Activated CD4-positive, CD25-positive, alpha-beta regulatory T cell treated with anti-CD3 and anti-CD28 coated beads, Interleukin-2, amount 50 U/mL, for 24 hours (primary cell): ENCODE measurements at places on chromosomes 2 and 18.

DNA sequence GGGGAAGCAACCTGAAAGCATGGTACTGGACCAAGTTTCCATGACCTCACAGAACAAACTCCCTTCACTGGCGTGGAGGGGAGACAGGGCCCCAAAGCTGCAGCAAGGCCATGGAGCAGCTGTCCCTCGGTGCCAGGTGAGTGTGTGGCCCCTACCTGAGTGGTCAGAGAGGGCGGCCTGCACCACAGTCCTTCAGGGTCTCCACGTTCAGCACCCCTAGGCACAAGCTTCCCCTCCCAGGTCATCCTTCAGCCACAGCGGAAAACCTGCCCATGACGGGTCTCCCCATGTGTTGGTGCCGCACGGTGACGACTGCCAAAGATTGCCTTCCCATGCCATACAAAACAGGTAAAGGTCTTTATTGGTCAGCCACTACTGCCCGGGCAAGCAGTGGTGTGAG is 201.6 kb downstream of the MGAT5 start:
- no peak for ATAC-seq

GRCh38 chr2:63861220-63861822 is 19.6 kb downstream of the UGP2 start:
- ATAC-seq = peak; percentile 23

DNA sequence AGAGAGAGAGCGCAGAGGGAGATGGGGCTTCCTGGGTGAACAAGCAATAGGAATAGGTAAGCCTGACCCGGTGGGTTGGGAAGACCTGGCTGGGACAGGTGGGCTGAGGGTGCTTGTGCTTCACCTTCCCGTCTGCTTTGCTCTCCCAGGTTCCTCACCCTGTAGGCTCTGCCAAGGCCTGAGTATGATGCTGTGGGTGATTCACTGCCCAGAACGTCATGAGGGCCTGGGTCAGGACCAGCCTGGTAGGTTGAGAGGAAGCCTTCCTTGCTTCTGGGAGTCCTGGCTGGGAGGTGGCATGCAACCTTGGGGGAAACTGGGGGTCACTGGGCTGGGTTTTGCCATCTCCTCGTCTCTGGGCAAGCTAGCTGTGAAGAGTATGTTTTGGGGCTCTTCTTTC is 220.2 kb upstream of the APCDD1 start:
- ATAC-seq = no peak

- ATAC-seq = no peak
These were observed 218.0 kb upstream of the CRIM1 start for GRCh38 chr2:36137612-36138011.

GRCh38 chr2:226991663-226992062 is 155.8 kb downstream of the RHBDD1 start:
- ATAC-seq = no peak

GRCh38 chr2:190304404-190304803 is 15.2 kb downstream of the HIBCH start:
- peak; percentile 68 for ATAC-seq

GRCh38 chr2:235745597-235745996 is 251.8 kb downstream of the AGAP1 start:
- ATAC-seq = no peak

DNA sequence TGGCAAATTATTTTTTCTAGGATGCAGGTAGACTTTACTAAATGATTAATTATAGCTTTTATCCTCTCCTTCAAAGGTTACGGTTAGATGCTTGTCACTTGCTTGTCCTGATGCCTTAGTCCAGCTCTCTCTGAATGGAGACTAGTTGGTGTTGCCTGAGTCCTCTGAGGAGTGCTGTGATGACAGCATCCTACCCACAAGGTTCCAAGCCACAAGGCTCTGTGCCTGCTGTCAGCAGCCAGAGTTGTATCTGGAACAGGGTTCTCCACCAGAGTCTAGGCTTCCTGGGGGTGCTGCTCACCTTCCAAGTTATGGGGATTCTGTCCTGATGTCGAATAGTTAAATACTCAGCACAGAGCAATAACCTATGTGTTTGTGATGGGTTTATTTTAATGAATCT is 125.7 kb downstream of the GALNT1 start:
- ATAC-seq = no peak

DNA sequence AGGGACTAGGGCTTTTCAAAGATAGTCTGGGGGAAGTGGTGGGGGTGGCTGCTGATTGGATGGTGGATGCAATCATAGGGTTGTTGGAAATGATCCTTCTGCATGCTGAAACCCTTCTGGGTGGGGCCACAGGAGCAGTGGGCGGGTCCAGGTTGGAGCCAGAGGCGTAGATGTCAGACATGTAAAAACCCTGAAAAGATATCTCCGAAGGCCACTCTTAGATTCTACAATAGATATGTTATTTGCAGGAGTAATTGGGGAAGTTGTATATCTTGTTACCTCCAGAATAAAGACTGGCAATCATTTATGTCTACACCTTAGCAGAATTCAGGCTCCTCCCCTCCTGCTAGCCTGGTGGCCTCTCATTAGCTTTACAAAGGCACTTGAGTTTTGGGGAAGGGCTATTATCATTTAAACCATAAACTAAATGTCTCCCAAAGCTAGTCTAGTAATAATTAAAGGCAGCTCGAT is 8.2 kb upstream of the FAM98A start:
- ATAC-seq = no peak

GRCh38 chr2:138707392-138708074 is 72.7 kb downstream of the NXPH2 start:
- no peak for ATAC-seq

DNA sequence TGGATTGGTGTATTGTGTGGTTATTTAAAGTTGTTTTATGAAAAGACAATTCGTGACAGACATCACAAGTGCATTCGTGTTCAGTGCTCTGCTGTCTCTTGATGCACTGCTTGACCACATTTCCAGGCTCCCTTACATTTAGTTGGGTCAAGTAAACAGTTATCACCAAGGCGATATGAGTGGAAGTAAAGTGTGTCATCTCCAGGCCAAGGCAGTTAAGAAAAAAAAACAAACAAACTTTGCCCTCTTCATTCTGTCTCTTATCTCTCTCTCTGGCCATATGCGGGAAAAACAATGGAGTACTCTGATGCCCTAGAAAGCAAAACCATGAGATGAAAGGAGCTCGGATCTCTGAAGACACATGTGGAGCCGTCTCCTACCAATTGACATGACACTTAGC is 131.1 kb downstream of the DSEL start:
- ATAC-seq = no peak

GRCh38 chr18:23881778-23882177 is 132.8 kb upstream of the TTC39C start:
- no peak for ATAC-seq

GRCh38 chr18:77081390-77081778 is 51.2 kb downstream of the MBP start:
- ATAC-seq = no peak

DNA sequence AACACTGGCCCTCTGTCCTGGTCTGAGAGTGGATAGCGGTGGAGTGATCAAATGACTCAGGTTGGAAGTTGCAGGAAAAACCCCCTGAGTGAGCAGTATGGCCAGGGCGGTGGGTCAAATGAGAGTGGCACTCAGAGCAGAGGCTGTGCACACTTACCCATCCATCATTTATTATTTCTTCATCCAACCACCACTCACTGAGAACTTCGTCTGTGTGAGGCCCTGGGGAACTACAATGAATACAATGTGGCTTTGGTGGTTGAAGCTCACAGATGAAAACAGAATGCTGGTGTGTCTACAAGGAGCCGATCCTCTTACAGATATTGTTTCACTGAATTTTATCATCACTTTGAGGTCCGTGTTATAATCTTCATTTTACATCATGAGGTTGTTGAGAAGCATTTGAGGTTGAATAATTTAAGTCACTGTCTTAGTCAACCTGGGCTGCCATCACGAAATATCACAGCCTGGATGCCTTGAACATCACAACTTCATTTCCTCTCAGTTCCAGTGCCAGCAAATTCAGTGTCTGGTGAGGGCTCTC is 73.4 kb upstream of the ID2 start:
- ATAC-seq = peak; percentile 84

GRCh38 chr2:113164930-113165585 is 8.7 kb upstream of the PSD4 start:
- no peak for ATAC-seq

DNA sequence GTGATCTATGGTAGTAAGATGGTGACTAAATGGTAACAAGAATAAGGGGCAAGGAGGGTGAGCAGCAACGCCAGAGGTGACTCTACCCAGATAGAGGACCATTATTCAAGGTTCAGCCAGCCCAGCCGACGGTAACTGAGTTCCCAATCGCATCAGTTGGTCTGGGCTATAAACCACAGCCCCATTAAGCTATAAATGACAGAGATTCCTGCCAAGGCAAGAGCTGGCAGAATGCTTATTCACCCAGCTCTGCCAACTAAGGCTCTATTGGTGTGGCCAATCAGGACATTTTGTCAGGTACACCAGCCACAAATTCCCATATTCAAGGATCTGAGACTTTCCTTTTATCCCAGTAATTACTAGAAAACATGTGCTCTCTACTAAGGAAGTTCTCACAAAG is 3.6 kb downstream of the CHN1 start:
- no peak for ATAC-seq

DNA sequence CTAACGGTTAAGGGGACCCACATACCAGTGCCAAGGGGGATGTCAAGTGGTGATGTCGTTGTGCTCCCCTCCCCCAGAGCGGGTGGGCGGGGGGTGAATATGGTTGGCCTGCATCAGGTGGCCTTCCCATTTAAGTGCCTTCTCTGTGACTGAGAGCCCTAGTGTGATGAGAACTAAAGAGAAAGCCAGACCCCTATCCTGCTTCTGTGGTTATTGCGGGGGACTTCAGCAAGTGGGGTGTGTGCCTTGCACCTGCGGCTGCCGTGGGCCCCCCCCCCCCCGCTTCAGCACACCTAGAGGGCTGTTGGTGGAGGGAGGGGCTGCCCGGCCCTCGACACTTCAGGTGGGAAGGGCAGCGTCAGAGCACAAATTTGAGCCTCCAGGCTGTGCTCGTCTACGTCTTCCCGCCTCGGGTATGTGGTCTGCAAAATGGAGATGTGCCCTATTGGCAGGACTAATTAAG is 6.1 kb downstream of the CTDSP1 start:
- peak; percentile 1 for ATAC-seq

DNA sequence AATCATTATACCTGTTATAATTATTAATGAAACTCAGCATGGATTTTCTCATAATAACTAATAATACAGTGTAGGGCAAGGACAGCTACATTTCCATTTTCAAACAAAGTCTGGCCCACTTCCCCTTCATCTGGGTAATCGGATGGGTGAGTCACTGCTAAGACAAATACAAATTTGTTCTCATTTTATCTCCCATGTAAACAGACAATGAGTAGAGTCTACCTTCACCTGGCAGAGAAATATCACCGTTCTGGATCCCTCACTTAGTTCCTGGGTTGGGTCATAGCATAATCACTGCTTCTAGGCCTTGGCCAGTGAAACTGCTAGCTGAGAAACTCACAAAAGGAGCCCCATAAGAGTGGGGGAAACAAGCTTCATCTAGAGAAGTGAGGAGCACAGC is 9.2 kb downstream of the CNTNAP5 start:
- no peak for ATAC-seq

DNA sequence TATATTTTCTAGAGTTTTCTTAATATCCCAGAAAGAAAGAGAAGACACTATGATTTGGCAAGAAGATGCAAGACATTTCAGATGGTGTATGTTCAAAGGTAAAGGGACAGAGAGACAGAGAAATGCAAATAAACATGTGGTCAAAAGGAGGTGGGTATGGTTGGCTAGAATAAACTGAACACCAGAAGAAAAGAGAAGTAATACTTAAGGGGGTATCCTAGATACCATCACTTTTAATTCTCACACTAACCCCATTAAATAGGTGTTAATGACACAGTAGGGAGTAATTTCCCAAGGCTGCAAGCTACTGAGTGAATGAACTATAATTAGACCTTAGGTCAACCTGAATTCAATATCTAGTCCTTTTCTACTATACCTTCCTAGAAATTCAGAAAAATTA is 111.2 kb upstream of the CD226 start:
- ATAC-seq = no peak

DNA sequence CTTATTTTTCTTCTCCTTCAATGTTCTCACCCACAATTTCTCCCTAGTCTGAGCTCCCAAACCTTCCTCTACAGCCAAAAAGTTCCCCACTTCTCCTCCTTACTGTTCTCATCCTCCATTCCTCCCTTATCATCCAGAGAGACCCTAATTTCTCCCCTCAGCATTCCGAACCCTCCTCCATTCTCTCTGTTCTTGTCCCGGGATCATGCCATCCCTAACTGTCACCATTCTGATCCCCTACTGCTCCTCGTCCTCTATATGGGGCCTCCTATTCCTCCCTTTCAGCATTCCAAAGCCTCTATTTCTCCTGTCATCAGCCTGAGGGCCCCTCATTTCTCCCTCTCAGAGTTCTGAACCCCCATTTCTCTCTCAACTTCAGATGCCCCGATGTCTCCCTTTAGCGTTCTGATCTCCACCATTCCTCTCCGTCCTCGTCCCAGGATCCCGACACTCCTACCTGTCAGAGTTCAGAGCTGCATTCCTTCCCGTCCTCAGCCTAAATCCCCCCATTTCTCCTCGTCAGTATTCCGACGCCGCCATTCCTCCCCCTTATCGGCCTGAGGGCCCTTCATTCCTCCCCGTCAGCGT is 522 bp downstream of the MBD1 start:
- no peak for ATAC-seq

- ATAC-seq = no peak
These were observed 111.8 kb upstream of the CAB39 start for GRCh38 chr2:230600881-230601280.

DNA sequence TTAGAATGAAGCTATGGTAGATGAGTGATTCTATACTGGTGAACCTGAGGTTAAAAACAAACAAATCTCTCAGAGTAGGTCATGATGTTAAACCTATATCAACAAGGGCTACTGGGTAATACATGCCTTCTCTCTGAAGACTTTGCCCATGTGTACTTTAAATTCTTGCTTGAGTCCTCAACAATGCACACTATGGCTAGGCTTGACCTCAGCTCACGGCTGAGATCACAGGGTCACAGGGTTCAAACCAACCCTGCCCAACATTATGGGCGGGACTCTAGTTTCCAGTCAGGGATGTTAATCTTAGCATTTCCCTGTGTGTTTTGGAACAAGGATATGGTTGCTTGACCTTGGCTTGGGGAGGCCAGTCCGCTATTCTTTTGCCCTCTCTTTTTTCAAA is 7.7 kb downstream of the CD28 start:
- ATAC-seq = no peak

DNA sequence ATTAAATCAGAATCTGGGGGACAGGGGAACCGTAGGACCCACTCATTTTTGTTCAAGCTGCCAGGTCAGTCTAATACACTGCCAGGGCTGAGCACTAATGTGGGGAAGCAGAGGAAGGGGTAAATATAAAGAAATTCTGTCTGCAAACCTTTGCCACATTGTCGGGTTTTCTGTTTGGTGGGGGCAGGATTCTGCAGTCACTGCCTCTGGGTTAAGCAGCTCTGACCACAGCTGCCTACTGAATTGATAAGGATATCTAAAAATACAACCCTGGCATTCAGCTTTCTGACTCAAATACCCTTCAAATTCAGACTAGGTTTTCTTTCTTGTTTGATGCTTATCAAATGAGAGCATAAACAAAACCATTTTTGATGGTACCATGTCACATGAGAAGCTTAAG is 6.0 kb downstream of the DNER start:
- ATAC-seq = no peak

GRCh38 chr2:70897977-70898226 is 37.8 kb upstream of the ATP6V1B1 start:
- no peak for ATAC-seq
